ENCODE measurements at places on chromosomes 16 and 17. TPM values are rescaled to one million over a fixed set of nuclear protein-coding genes. Genes with fewer than 3 reads are reported as not detected.

DNA sequence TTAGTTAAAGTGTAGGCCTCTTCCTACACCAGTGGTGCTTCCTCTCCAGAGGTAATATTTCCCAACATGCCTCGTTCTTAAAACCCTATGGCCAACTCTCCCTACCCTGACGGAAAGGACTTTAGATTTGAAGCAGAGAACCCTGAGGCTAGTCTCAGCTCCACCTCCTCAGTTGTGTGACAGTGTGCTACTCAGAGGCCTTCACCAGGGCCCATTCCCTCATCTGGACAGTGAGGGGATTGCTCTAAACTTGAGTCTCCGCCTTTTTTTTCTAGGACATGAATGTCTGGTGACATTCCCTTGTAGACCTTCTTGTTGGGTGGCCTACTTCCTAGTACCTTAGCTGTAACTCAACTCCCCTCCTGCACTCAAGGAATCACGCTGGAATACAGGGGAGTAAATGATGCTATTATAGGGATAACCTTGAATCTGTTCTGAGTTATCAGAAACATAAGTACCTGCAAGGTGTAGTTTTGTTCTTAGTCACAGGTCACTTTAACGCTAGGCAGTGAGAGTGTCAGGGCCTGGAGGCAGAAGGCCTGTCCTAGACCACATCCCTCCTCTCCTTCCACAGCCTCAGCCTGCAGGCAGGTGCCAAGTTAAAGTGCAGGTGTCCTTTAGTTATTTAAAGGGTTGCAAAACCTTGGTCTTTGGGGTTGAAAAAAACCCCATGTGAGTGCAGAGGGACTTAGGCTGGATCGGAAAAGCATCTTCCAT lies 26.9 kb downstream of the LDHD start:
- DNase-seq = no peak

DNA sequence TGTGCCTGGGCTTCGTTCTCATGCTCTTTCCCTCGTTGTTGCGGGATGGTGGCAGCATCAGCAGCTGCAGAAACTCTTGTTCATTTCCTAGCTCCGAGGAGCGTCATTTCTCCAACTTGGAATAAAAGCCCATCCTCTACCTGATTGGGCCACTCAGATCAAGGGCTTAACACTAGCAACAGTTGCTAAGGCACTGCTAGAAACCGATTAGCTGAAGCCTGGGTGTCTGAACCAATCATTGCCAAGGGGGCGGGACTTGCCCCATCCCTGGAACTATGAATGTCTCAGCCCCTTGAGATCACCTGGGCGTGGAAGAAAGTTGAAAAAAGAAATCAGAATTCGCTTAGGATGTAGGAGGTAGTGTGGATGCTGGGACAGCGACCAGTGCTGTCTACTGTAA lies 145.3 kb downstream of the FOXL1 start:
- no peak for DNase-seq

GRCh38 chr17:6213859-6214258 lies 143.7 kb downstream of the WSCD1 start:
- DNase-seq = no peak

The TBC1D26 gene
- polyA plus RNA-seq = not detected

- no peak for DNase-seq
Observed at GRCh38 chr16:51035110-51035498, 116.0 kb downstream of the SALL1 start.

- DNase-seq = no peak
Observed at GRCh38 chr16:65353183-65353582, 231.3 kb upstream of the CDH11 start.

GRCh38 chr17:46123607-46124006 lies 69.6 kb downstream of the KANSL1 start:
- DNase-seq = no peak

DNA sequence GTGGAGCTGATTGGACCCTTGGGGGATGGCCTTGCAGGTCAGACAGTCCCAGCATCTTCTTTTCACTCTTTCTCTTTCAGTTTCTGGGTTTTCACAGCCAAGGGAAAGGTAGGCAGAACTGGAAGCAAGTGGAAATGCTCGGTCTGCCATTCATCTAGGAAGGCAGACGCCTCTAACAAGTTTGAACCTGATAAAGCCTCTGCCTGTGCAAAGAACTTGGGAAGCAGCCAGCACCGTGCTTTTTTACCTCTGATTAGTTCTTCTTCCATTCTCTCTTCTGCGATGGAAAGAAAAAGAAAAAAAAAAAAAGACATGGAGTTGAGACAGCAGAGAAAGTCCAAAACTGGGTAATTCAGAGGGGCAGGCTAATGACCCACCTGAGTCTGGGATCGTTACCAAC lies 997.8 kb upstream of the EEF2KMT start:
- DNase-seq = no peak

DNA sequence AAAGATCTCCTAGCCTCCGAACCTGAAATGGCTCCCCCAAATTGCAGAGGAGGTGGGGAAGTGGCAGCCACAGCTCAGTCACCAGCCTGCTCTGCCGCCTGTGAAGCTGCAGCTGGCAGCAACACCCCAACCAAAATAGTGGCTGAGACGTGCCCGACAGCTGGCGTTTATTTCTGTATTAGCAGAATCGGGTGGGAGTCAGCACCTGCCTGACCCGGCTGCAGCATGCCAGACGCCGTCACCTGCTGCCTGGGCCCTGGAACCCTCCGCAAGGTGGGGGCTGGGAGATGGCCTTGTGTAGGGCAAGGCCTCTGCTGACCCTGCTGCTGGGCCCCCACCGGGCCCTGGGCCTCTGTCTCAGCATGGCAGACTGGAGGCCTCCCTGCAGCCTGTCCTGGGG lies 17.5 kb upstream of the PABPN1L start:
- DNase-seq = no peak

The HAS3 gene
- polyA plus RNA-seq = 0.62 TPM

The CACNG4 gene
- 0.25 TPM for polyA plus RNA-seq

The ZNF469 gene
- 3.7 TPM for polyA plus RNA-seq

GRCh38 chr16:74601126-74601871 lies 5.6 kb downstream of the GLG1 start:
- no peak for DNase-seq

DNA sequence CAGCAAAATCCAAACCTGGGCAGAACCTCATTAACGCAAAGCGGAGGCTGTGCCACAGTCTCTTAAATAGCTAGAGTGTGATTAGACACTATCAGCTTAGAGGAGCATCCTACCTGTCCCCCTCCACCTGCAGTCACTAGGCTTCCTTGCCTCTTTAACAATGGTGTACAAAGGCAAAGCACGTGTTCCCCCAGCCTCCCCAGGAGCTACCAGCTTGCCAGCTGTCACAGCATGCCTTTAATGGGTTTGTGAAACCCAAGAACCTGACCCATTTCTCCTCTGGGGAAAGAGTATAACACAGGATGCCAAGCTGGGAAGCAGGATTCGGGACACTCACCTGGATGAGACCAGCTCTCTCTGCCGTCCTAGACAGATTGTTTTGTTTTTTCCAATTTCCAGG lies 37.2 kb upstream of the TBX2 start:
- no peak for DNase-seq

DNA sequence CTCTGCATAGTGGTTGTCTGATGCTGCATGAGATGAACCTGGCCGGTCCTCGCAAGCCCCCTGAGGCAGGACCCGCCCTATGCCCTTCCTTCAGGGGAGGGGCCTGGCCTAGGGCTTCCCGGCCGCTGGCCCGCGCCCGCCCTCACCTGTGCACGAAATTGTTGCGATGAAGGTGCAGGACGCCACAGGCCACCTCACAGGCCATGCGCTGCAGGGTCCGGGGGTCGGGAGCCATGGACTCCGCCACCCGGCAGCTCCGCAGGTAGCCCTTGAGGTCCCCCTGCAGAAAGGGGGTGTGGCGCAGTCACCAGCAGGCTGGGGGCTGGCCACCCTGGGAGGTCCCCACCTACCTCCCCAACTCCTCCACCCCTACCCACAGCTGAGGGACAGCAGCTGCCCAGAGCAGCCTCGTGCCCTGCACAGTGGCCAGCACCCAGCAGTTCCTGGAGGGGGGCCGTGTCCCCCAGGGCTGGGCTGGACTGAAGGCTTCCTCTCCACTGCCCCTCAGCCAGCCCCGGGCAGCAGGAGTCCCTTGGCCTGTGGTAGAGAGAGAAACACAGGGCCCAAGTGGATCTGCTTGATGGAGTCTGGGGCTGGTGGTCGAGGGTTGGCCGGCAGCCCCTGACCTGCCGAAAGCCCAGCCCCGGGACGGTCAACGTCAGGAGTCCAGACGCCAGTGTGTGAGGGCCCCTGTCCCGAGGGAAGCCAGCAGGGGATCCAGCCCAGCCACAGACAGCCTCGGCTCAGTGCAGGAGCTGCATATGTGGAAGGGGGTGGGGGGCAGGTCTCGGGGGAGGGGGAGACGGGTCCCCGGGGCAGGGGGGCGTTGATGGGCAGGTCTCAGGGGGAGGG lies 38.8 kb upstream of the PVALEF start:
- no peak for DNase-seq

- DNase-seq = no peak
Observed at GRCh38 chr17:49907279-49907678, 59.4 kb upstream of the TAC4 start.

Data from AG04450 (cell line).